Peyer's patch (tissue), 4 donors: ENCODE measurements at places on chromosomes 7 and 10. TPM values are rescaled to one million over a fixed set of nuclear protein-coding genes. Genes with fewer than 3 reads are reported as not detected.

OR2A1 gene
- not detected for total RNA-seq

DNA sequence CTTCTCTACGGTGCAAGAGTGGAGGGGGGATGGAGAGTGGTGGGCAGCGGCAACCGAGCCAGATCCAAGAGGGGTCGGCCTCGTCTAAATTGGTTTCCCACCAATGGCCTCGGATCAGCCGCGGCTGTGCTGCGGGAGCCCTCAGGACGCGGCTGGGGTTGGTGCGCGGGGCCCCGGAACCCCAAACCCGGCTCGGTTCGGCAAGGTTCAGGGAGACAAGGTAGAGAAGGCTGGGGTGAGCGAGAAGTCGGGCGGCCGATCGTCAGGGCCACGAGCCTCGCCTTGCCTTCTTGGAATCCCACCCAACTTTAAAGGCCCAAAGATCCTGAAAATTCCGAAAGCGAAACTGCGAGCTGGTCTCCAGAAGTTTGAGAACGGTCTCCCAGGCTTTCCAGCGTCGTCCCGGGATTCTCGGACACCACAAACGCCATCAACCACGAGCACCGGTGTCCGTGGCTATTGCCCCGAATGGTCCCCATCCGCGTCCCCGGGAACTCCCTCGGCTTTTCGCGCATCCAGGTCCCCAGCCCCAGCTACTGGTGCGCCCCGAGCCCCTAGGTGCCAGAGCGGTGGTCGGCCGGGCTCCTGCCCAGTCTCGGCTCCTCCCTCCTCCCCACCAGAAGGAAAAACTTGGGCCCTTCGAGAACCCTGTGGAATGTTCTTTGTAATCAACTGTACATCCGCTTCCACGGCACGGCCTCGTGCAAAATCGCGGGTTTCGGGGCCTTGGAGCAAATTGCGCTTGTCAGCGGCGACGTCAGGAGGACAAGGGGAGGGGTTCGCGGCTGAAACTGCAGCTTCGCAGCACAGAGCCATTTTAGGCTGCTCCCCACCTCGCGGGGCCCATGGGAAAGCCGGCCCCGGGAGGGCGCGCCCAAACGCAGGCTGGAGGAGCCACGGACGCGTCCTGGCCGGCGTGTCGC lies 3.2 kb downstream of the SFMBT2 start:
- peak; percentile 50 for DNase-seq

- DNase-seq: no peak
Observed at GRCh38 chr10:47140761-47141348, 159.1 kb upstream of the GDF10 start.

DNA sequence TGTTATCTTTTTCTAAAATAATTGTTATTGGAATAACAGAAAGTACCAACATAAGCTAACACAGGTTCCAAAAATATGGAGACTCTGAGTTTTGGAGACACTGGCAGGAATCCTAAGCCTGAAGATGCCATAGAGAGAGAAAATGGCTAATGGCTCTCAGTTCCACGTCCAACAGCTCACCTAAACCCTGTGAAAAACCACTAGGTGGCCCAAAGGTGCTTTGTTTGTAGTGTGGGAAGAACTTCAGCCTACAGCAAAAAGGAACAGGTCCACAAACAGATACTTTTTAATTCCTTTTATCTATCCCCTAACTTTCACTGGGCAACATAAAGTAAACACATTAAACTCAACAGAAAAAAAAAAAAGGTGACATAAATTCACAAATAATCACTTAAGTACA lies 272.3 kb downstream of the SEMA3D start:
- no peak for DNase-seq

DNA sequence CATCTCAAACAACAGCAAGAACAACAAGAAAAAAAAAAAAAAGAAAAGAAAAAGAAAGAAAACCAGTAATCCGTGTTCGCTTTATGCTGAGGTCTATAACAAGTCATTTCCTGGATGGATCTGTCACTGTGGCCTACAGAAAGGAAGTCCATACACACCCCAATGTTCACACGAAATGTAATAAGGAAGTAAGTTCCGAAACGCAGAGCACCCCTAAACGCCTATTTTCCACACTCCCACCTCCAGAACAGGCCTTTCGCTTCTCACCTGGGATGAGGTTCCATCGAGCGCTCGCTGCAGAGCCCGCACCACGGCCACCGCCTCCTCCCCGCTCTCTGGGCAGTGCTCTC lies 735 bp downstream of the ZNF394 start:
- no peak for DNase-seq

DNA sequence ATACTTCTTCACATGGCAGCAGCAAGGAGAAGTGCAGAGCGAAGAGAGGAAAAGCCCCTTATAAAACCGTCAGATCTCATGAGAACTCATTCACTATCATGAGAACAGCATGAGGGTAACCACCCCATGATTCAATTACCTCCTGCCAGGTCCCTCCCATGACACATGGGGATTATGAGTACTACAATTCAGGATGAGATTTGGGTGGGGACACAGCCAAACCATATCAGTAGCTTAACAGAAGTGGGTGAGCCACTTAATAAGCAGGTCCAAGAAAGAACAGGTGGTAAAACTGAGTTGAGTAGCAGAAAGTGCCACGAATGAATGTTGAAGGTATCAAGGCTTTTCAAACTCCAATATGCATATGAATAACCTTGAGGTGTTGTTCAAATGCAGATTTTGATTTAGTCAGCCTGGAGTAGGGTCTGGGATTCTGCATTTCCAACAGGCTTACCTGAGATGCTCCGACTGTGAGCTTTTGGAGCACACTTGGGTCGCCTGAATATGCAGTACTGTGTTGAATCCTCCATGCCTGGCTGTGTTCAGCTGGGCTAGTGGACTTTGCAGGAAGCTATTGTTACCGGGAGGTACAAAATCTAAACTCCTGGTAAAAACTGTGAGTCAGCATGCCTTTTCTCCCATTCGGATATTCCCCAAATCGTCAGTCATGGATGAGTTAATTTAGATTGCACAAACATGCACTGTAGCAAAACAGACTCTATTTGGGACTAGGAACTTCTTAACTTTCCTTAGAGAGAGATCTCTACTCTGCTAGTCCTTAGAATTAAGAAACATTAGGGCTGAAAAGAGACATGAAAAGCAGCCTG lies 69.0 kb upstream of the PRKCQ start:
- DNase-seq: no peak
